ENCODE measurements at places on chromosomes 5 and 9.

DNA sequence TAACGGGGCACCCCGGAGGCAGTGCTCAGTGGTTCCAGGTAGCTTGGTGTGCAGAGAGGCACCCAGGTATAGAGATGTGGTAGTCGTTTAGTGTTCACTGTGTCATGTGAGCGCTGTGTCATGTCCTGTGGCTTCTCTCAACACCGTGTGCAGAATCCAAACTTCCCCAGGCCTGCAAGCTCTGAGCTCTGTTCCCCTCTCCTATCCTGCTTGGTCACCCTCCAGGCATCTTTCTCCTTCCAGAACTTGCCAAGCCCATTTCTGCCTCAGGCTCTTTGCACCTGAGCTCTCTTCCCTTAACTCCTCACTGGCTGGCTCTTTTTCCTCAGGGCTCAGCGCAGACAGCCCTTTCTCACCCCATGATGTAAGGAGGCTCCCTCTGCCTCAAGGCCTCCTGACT, 64.8 kb downstream of the CARTPT start:
- no peak for DNase-seq

- no peak for DNase-seq
These were observed 13.6 kb upstream of the MRNIP start for GRCh38 chr5:179872055-179872827.

DNA sequence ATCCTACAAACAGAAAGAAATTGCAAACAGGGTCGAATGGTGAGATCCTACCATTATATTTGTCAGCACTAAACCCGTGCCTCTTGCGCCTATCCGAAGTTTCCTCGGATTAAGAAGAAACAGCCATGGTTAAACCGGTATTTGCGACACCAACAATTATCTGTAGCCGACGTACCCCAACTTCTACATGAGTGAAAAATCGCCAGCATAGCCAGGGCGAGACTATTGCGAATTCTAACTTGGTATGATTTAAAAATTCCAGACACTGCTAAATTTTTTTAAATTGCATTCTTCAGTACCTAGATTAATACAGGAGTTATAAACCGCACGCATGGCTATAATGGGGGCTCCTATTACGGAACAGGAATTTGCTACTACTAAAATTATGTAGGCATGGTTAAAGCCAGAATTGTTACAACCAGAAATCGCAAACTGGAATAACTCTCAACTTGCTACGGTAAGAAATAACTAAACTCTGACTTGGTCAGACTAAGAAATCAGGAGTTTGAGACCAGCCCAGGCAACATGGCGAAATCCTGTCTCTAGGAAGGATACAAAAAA, 25.3 kb upstream of the ANXA2R start:
- DNase-seq: no peak

- DNase-seq: no peak
These were observed 12.5 kb upstream of the PARP8 start for GRCh38 chr5:50653946-50654345.

DNA sequence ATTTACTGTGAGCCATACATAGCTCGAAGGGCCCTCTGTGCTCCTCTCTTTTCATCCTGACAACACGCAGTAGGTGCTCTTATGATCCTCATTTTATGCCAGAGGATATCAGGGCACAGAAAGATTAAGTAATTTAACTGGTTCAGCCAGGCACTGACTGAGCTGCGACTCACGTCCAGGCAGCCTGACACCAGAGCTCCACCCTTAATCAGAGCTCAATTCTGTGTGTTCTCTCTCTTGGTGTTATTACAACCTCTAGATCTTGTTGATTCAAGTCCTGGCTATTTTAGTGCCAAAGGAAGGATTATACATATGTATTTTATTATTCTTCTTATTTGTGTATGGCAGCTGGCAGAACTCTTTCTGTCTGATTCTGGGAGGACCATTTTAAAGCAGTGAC, 59.7 kb downstream of the OSMR start:
- no peak for DNase-seq

- DNase-seq: no peak
These were observed 36.9 kb downstream of the RANBP6 start for GRCh38 chr9:5978523-5978922.

- peak; percentile 24 for DNase-seq
These were observed 12.3 kb downstream of the ARSB start for GRCh38 chr5:78972654-78973428.

DNA sequence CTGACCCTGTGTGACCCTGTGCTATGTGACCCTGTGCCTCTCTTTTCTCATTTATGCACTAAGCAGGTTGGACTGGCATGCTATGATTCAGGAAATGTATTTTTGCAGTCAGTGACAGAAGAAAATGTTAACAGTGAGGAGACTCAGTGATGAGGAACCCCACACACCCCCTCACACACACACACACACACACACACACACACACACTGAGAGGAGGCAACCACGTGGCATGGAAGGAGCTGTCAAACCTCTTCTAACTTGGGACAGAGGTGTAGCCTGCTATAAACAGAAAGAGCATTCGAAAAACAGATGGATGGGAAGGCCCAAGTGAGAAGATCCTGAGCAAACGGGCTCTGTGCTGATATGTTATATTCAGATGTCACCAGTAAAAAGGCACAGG, 57.9 kb upstream of the GRIA1 start:
- no peak for DNase-seq

GRCh38 chr9:93287189-93287552, 103.2 kb downstream of the WNK2 start:
- DNase-seq: no peak

GRCh38 chr9:83336706-83337105, 201.5 kb downstream of the FRMD3 start:
- DNase-seq: no peak

DNA sequence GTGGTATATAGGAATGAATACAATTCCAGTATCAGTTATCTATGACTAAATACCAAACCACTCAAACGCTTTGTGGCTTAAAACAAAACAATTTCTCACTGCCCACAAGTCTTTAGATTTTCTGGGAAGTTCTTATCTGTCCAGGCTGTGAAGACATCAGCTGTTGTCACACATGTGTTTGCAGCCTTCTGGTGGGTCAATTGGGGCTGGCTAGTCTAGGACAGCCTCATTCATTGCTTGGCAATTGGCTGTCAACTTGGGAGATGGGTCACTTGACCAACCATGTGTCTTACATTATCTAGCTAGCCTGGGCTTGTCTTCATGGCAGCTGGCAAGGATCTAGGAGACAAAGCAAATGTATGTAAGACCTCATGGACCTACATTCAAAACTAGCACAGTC, 53.8 kb upstream of the PAPPA start:
- no peak for DNase-seq

GRCh38 chr5:56440871-56441740, 208.0 kb upstream of the ANKRD55 start:
- DNase-seq: no peak

DNA sequence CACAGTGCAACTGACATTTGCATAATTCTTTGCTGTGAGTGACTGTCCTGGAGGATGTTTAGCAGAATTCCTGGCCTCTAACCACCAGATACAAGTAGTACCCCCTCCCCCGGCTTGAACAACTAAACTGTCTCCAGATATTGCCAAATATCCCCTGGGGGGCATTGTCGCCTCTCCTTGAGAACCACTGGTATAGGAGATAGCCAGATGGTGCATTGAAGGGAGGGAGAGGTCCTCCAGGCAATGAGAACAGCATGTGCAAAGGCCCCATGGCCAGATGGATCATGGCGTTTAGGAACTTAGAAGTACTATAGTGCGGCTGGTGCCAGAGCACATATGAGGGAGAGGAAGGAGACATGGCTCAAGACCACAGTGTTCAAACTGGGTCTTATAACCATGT, 18.9 kb upstream of the ORM1 start:
- no peak for DNase-seq

DNA sequence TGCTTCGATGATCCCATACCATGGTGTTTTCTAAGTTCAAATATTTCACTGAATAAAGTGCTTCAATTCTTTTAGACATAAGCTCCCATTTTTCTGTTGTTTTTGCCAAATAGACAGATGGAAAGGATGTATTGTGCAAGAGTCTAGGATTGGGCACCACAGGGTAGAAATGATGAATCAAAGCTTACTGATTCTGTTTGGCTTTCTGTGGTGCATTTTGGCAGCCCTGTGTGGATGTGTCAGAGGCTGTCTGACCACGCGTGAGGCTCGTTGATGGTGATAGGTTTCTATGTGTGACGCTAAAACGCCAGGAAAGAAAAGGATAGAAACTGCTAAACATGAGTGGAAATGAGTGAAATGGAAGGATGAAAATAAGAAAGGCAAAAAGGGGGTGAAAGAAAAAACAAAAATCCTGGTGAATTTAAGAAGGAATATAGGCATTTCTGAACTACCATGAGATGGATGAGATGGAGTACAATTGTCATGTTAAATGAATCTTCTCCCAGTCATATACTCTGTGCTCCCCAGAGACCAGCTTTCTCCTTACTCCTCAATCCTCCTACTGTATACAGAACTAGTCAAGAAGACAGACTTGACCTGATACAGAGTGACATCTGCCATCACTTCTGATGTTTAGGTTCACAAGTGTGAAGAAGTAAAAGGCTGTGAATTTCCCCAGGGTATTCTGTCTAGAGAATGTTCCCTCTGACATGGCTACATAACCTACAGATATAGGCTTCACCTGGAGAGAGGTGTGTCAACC, 54.4 kb downstream of the ANKH start:
- peak; percentile 66 for DNase-seq

DNA sequence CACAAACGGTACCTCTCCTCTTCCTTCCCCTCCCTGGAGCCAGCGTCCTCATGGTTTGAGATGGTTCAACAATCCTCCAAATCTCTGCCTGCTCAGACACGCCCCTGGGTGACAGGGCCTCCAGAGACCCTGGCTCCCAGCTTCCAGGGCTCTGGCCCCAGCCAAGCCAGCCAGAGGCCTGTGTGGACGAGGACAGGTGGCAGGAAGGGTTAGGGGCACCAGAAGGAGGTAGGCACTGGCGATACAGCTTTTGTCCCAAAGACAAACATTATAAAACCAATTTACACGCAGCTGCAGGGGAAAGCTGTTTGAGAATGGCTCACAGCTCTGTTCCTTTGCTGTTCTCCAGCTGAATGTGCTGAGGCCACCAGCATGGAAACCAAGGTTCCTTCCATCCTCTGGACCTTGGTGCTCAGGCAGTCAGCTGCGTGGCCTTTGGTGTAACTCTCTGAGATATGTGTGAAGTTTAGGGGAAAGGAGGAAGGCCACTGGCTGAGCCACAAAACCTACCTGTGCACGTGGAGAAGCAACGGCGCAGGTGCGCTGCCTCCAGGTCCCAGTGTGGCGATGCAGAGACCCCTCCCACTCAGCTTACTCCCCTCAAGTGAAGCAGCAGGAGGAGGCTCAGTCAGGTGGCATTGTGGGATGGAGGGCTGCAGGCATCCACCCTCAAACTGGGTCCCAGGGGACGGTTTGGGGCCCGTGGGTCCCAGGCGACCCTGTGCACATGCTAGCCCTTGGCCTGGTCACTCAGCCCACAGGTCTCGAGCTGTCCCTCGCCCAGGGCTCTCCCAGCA, 4.3 kb upstream of the QRFP start:
- no peak for DNase-seq

- no peak for DNase-seq
These were observed 607.4 kb upstream of the ADAMTS16 start for GRCh38 chr5:4532705-4533080.

GRCh38 chr5:128536254-128537220, 1.5 kb downstream of the FBN2 start:
- DNase-seq: no peak

DNA sequence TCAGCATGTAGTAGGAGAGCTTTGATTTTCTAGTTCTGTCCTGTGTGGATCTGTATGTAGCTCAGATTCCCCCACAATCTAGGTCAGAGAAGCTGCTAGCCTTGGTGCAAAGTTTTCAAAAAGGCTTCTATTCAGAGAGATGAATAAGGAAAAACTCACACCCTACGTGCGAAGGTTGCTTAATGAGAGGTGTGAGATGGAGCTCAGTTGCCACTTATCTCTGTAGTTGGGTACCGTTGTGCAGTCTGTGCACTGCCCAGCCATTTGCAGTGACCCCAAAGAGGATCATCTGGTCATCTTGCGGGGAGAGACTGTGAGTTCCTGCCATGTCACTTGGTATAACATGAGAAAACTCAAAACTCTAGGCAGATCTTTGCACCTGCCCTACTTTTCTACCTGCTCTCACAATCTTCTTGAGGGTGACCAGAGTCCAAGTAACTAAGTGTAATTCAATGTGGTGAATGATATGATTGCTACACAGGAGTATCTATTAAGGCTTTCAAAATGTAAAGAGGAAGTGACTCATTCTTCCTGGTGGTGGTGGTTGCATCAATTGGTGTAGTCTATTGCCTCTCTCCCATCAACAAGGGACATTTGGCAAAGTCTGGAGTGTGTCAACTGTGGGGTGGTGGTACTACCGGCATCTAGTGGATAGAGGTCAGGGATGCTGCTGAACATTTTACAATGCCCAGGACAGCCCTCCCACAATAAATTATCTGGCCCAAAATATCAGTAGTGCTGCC, 65.2 kb downstream of the TMC1 start:
- DNase-seq: no peak

DNA sequence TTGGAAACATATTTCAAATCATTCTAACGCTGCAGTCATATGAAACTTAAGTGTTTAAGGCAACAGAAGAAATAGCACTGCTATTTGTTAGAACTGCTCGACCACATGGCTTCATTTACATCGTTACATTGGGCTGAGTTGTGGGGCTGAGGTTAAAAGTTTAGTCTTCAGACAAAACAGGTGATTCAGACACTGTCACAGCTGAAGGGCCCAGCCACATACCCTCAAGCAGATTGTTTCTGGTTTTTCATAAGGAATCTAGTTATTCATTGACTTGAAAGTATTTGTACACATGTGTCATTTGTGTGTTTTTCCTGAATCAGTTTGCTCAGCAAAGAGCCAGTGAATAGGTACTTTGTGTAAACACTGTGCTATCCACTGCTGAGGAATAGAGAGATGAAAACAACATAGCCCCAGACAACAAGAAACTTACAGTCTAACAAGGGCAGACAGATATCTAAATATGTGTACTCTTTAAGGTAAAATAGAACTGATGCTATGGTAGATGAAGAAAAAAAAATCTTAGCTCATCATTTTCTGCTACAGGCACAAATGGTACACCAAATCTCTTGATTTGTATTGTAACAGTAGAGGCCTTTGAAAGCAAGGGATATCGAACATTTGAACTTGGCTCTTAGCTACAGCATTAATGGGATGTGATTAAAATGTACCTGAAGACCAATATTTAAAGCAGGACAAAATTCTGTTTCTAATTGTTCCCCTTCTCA, 357.6 kb upstream of the RPS23 start:
- DNase-seq: no peak

DNA sequence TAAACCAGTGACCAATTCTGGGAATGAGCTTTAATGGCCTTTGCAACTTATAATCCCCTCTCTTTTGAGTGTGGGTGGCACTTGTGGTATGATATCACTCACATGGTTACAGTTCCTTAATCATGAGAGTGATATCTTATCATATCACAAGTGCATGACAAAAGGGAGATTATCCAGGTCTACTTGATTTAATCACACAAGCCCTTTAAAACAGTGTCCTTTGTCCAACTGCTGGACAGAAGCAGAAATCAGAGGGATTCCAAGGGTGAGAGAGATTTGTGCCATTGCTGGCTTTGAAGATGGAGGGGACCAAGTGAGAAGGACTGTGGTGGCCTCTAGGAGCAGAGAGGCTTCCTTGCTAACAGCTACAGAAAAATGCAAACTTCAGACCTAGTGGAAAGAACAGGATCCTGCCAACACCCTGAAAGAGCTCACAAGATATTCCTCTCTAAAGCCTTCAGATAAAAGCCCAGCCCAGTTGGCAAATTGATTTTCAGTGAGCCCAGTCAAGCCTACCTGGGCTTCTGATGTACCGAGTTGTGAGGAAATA, 279.0 kb upstream of the TLE4 start:
- no peak for DNase-seq

GRCh38 chr5:138065102-138065501, 18.7 kb upstream of the WNT8A start:
- no peak for DNase-seq

All from dorsolateral prefrontal cortex (tissue), 122 donors.